ENCODE measurements at places on chromosomes 5 and 9. TPM values are rescaled to one million over a fixed set of nuclear protein-coding genes. Genes with fewer than 3 reads are reported as not detected.

DNA sequence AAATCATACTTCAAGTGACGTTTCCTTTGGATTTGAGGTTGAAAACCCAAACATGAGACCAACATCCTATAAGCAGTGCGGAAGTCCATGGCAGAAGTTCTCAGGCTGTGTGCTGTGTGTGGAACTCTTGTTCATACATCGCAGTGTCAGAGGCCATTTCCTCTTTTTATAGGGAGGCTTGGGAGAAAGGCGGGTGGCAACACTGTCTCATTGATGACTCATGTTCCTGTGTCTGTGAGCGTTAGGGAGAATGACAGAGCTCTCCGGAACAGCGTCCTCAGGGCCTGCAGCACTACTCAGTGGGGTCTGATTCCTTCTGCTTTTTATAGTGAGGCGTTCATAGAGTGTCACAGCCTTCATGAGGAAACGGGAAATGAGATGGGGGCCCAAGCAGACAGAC lies 98.8 kb upstream of the BASP1 start:
- DNase-seq: peak; percentile 95

GRCh38 chr9:134395737-134396257 lies 69.5 kb downstream of the RXRA start:
- DNase-seq: no peak

DNA sequence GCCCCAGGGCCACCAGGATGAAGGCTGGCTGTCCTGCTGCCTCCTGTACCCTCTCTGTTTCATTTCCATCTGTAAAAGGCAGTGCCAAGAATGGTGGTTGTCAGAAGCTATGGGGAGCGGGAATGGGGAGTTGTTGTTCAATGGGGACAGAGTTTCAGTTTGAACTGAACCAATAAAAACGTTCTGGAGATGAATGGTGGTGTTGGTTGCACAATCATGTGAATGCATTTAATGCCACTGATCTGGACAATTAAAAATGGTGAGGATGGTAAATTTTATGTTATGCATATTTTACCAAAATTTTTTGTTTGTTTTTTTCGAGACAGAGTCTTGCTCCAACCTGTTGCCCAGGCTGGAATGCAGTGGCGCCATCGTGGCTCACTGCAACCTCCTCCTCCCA lies 58.1 kb downstream of the PTPDC1 start:
- no peak for DNase-seq

DNA sequence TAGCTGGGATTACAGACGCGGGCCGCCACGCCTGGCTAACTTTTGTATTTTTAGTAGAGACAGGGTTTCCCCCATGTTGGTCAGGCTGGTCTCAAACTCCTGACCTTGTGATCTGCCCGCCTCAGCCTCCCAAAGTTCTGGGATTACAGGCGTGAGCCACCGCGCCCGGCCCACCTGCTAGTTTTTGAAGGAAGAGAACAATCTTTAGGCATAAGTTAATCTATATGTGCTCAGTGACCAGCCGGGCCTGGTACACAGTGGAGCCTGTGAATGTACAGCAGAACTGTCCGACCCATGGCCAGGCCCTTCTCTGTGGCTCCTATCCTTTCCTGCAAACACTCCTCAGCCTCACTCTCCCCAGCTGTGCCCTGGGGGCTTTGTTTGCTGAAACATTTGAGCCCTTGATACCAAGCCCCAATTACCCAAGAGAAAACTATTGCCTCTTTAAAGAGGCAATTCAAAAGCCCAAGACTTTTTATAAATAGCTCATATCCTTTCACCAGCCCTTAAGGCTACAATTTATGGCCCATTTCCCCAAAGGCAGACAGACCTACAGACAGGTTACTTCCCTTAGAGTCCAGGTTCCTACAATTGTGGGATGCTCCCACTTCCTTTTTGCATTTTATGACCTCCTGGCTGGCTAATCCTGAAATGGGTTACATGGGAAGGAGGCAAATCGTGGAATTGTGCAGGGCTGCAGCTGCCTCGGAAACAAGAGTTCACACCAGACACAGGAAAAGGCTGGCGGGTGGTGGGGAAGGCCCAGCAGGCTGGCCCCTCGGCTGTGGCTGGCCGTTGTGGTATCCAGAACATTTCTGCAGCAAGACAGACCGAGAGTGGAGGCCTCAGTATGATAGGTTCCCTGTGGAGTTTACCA lies 37.5 kb downstream of the SPRY4 start:
- no peak for DNase-seq

DNA sequence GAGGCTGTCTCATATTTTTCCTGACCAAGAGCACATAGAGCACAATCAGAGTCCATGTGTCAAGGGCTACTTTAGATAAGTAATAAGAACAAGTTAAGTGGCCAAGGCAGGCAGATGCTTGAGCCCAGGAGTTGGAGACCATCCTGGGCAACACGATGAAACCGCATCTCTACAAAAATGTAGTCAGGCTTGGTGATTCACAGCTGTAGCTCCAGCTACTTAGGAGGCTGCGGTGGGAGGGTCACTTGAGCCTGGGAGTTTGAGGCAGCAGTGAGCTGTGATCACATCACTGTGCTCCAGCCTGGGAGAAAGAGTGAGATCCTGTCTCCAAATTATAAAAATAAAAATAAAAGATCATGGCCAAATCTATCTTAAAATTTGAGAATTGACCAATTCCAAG lies 767.9 kb upstream of the CTNND2 start:
- DNase-seq: no peak

DNA sequence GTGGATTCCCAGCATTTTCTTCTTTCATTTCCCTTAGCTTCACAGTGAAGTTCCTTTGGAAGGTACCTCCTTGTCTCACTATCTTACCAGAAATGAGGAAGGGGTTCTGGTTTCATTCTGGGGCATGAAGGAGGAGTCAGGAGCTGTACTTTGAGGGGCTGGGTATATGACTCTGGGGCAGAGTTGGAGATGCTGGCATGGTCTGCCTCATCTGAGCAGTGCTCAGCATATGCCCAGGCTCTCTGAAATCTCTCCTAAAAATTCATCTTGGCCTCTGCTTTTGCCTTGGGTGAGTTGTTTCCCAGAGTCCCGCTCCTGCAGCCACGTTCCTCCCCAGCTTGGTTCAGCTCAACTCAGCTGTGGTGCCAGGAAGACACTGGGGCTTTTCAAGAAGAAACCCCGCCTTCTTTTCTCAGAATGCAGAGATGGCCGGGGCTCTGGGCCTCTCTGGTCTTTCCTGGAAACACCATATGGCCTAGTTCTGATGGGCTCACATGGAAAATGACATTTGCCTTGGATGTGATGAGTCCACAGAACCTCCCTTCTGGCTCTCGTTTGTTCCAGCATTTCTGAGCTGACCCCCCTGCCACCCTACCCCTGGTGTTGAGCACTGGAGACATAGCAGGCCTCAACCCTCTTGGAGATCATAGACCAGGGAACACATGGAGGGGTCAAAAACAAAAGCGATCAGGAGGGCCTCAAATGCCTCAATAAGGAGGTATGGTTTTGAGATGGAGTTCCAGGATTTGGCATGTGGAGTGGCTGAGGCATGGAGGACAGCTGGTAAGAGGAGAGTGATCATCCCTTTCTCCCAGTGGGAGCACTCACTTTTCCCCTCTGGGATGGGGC lies 12.0 kb upstream of the TGFBR1 start:
- no peak for DNase-seq

GRCh38 chr9:89515416-89515815 lies 17.5 kb upstream of the SEMA4D start:
- no peak for DNase-seq

- peak; percentile 19 for DNase-seq
Measured at GRCh38 chr5:144177548-144177947, 6.9 kb downstream of the KCTD16 start.

DNA sequence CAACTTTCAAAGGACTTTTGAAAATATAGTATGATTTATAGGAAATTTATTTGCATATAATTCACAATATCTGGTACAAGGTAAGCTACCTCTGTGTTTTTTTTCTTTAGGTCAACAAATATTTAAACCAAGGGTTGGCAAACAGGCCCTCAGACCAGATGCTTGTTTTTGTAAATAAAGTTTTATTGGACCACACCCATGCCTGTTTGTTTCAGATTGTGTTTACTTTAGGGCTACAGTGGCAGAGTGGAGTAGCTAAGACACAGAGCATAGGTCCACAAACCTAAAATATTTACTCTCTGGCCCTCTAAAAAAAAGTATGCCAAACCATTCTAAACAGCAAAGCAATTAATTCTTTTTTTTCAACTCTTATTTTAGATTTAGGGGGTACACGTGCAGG lies 119.7 kb upstream of the CCDC152 start:
- no peak for DNase-seq

GRCh38 chr5:23755906-23756305 lies 248.5 kb downstream of the PRDM9 start:
- no peak for DNase-seq

DNA sequence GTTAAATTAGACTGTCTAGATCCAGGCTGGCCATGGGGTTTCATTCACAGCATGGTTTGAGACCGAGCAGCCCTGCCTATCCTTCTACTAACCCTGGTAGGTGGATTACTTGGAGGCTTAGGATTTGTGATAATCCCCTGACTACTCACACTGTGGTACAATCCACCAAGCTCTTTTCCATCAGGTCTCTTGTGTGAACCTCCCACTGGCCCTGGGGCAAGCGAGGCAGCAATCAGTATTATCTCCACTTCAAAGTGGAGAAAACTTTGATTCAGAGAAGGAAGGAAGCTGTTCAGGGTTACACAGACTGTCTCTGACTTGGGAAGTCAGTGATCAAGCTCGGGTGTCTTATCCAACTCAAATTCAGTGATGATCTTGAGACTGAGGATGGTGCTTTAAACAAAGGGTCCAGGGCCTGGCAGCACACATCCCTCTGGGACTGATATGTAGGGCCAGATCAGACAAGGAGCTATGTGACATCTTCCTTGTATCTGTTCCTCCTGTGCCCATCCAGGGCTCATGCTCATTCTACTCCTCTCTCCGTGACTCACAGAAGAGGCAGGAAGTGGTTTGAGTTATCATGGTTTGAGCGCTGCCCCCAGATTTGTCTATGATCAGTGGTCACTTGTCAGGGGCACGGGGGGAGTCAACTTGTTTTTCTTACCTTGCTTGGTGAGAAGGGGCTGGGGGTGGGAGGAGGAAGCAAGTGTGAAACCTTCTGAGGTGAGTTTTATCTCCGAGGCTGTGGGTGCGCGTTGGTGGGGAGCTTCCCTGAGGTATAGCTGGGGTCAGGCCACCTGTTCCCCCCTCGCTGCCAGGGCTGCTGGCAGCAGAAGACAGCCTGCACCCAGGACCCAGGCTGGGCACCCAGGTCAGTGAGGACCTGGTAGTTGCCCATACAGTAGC lies 48.6 kb downstream of the RGS3 start:
- DNase-seq: peak; percentile 78

DNA sequence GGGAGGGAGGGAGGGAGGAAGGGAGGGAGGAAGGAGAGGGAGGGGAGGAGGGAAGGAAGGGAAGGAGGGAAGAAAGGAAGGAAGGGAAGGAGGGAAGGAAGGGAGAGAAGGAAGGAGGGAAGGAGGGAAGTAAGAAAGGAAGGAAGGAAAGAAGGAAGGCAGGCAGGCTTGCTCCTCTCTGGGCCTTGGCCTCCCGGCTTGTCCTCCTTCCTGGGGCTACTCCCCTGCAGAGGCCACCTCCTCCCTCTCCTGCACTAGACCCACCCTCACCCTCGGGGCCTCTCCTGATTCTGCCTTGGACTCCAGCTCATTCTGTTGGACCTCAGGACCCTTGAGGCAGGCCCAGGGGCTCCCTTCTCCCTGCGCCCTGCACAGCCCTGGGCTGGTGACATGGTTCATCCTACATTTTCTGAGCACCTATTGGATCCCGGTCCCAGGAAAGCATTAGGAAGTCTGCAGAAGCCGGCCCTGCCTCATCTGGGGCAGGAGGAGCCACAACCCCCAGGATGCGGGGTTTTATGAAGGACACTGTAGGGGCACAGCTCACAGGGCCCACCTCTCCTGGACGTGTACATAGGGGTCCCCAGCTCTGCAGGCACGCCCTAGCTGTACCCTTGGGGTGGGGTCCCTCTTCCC lies 23.0 kb downstream of the LHX3 start:
- no peak for DNase-seq

GRCh38 chr9:120850315-120850714 lies 7.6 kb upstream of the PSMD5 start:
- DNase-seq: no peak

DNA sequence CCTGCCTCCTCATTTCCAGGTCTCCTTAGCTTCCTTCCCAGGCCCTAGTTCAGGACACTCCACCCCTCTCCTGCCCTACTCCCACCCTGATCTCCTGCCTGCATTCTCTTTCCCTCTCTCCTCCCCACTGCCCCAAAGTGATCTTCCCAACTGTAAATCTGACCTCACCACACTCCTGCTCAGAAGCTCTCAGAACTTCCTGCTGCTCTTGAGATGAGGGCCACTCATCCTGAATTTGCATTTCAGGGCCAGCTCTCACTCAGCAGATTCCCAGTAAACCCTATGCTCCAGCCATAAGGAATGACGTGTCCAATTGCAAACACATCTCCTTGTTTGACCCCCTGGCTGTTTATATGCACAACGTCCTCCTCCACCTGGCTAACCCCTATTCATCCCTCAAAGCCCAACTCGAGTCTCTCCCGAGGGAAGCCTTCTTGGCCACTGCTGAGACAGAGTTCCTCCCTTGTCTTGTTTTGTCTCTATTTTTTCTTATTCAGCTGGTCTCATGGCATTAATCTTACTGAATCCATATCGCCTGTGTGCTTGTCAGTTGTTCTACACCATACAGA lies 95.0 kb downstream of the NSG2 start:
- no peak for DNase-seq

- DNase-seq: no peak
Measured at GRCh38 chr5:150762211-150762610, 3.4 kb upstream of the DCTN4 start.

DNA sequence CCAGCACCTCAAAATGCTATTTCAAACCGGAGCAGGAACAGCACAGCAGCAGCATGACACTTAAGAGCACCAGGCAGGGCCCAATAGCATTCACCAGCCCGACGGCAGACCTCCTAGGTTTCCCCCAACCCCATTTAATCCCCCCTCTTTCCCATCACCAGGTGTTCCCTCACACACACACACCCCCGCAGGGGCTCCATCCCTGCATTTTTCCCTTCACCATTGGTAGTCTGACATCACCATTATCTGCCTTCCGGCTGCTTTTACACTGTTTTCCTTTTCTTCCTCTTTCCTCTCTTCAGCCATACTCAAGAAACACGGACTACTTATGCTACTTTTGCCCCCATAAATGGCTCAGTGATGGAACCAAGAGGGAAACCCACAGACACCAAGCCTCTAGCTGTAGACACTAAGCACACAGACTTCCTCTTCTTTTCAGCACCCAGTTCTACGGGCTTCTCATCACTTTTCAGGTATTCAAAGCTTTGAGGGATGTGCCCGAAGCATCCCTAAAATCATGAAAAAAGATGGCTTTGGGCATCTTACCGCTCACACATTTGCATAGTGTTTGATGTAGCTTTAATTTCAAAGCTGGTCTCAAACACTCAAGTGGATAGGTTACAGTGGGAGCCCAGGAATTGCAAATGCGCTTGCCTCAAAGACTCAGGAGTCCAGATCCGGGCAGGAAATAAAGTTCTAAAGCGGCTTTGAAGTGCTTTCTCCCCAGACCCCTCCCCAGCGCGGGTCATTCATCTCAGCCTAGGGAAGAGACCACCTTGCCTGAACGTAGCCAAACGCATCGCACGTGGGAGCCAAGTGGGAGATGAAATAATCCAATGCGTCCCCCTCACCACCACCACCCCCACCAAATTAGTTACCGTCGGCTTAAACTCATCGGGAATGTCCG lies 141.5 kb downstream of the TSSK1B start:
- DNase-seq: peak; percentile 13

The ZNF483 gene
- total RNA-seq: 0.98 TPM

The ANKRD31 gene
- not detected for total RNA-seq

The MORN5 gene
- not detected for total RNA-seq

The UGT3A1 gene
- not detected for total RNA-seq

The ARID3C gene
- not detected for total RNA-seq

The LEAP2 gene
- total RNA-seq: 0.29 TPM

The CBY3 gene
- not detected for total RNA-seq

The LCN15 gene
- not detected for total RNA-seq

The PKD2L2 gene
- not detected for total RNA-seq

The OR1Q1 gene
- not detected for total RNA-seq

The GPR151 gene
- not detected for total RNA-seq

Data from RPMI7951 (cell line).